ENCODE measurements at places on chromosomes 11 and 22. TPM values are rescaled to one million over a fixed set of nuclear protein-coding genes. Genes with fewer than 3 reads are reported as not detected.

Gene KRTAP5-10
- total RNA-seq: not detected

DNA sequence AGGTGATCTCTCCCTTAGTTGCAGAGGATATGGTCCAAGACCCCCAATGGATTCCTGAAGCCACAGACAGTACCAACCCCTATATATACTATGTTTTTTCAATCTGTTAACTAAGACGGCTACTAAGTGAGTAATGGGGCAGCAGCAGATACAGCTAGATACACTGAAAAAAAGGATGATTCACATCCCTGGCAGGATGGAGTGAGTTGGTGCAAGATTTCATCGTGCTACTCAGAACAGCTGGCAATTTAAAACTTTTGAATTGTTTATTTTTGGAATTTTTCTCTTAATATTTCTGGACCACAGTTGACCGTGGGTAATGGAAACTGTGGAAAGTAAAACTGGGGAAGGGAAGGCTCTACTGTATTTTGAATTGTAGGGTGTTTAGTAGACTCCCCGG, 17.0 kb upstream of the TMEM218 start:
- no peaks in the 10 kb centered on the region for H3K36me3 ChIP-seq
- DNase-seq: no peak
- peaks cover 11% of the 10 kb centered on the region for H3K4me1 ChIP-seq
- no peaks in the 10 kb centered on the region for H3K27me3 ChIP-seq
- H3K27ac ChIP-seq: no peak overlapping the region
- no peak overlapping the region for H3K4me3 ChIP-seq

GRCh38 chr11:124405581-124405980, 6.8 kb upstream of the OR8B3 start:
- no peak overlapping the region for H3K4me3 ChIP-seq
- H3K27ac ChIP-seq: no peak overlapping the region
- no peaks in the 10 kb centered on the region for H3K36me3 ChIP-seq
- no peak for DNase-seq
- H3K27me3 ChIP-seq: peaks cover 9% of the 10 kb centered on the region
- H3K4me1 ChIP-seq: no peaks in the 10 kb centered on the region

GRCh38 chr11:79006854-79007253, 432.2 kb upstream of the NARS2 start:
- H3K36me3 ChIP-seq: no peaks in the 10 kb centered on the region
- H3K27ac ChIP-seq: no peak overlapping the region
- H3K27me3 ChIP-seq: no peaks in the 10 kb centered on the region
- no peaks in the 10 kb centered on the region for H3K4me1 ChIP-seq
- no peak for DNase-seq

DNA sequence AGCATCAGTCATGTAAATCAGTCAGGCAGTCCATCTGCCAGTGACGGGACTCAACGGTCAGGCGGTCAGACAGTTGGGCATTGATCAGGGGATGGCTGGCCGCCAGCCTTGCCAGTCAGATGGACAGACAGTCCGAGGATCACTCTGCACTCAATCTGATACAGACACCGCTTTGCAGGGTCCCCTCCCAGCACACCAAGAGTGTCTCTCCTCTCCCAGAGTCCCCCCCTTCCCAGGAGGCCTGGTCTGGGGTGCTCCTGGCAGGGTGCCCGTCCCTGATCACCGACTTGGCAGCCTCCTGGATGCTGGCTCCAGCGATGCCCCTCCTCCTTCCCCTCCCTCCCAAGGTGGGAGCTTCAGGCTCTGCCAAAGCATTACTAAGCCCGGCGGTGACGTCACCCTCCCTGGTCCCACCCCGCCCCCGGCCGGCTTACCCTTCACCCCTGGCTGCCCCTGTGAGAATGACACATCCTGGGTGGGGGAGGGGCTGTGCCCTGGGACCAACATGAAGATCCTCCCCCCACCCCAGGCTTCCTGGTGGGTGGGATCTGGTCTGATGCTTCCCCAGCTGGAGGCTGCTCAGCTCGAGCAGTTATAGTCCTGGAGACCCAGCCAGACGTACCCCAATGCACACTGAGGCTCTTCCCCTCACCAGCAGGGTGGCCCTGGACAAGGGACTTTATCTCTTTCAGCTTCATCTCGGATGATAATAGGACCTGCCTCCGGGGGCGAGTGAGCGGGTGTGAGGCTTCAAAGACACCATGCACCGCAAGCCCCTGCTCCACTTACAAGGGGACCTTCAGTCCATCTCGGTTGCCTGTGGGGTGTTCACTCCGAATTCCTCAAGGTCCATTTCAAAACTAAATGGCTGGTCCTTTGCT, 69.2 kb downstream of the CD82 start:
- DNase-seq: peak; percentile 96
- peak overlapping the region; percentile 14 for H3K4me3 ChIP-seq
- H3K4me1 ChIP-seq: peaks cover 3% of the 10 kb centered on the region
- no peak overlapping the region for H3K27ac ChIP-seq
- H3K36me3 ChIP-seq: no peaks in the 10 kb centered on the region

- peak overlapping the region; percentile 27 for H3K4me3 ChIP-seq
- H3K27ac ChIP-seq: peak overlapping the region; percentile 72
- H3K4me1 ChIP-seq: peaks cover 26% of the 10 kb centered on the region
- peak; percentile 22 for DNase-seq
Measured at GRCh38 chr11:47406896-47407745, 1.3 kb upstream of the SLC39A13 start.

- no peaks in the 10 kb centered on the region for H3K4me1 ChIP-seq
- no peak overlapping the region for H3K4me3 ChIP-seq
- no peaks in the 10 kb centered on the region for H3K27me3 ChIP-seq
- H3K36me3 ChIP-seq: no peaks in the 10 kb centered on the region
- H3K27ac ChIP-seq: no peak overlapping the region
- no peak for DNase-seq
Measured at GRCh38 chr11:115869780-115870431, 365.7 kb upstream of the CADM1 start.

DNA sequence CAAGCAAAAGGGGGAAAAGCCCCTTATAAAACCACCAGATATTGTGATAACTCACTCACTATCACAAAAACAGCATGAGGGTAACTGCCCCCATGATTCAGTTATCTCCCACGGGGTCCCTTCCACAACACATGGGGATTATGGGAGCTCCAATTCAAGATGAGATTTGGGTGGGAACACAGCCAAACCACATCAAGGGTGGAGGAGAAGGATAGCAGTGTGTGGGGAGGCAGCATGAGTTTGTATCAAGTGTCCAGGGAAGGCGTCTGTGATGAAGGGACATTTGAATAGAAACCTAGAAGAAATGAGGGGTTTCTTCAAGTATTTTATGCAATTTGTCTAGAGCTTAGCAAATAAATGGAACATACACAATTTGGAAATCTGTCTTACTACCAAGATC, 98.2 kb downstream of the SLC1A2 start:
- no peak overlapping the region for H3K27ac ChIP-seq
- H3K27me3 ChIP-seq: no peaks in the 10 kb centered on the region
- H3K4me3 ChIP-seq: no peak overlapping the region
- H3K36me3 ChIP-seq: no peaks in the 10 kb centered on the region

DNA sequence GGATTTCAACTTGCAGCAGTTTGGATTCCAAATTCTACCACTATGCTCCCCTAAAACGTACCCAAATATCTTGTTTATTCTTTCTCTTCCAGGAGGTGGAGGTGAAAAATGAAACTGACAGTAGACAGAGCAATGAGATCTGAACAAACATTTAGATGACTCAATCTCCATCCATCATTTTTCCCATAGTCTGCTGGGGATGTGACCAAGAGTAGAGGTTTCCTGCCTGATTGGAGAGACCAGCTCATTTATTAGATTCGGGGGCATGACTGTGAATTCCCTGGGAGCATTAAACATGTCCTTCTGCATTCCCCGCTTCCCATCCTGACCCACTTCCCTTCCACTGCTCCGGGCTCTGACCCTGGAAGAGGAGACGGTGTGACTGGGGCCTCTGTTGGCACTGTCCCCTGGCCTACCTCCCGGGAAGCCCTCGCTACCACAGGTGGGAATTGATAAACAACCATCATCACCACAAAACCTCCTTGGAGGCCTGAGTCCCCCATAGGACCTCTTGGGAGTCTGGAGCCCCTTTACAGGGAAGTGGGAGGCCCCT, 20.3 kb downstream of the DKK3 start:
- H3K36me3 ChIP-seq: no peaks in the 10 kb centered on the region
- H3K4me3 ChIP-seq: no peak overlapping the region
- DNase-seq: peak; percentile 15

Gene RAB38
- total RNA-seq: 27.8 TPM

GRCh38 chr11:123419731-123420452, 10.2 kb upstream of the GRAMD1B start:
- H3K36me3 ChIP-seq: no peaks in the 10 kb centered on the region
- H3K4me3 ChIP-seq: no peak overlapping the region
- no peaks in the 10 kb centered on the region for H3K27me3 ChIP-seq
- no peaks in the 10 kb centered on the region for H3K4me1 ChIP-seq

Gene ARHGAP32
- 24.6 TPM for total RNA-seq

Gene PNPLA5
- not detected for total RNA-seq
